ENCODE measurements at places on chromosomes 6 and 20.
A peak's percentile ranks its signal among the peaks of the same experiment; 100 is the strongest.

- no peak for DNase-seq
These were observed 27.5 kb upstream of the TAF8 start for GRCh38 chr6:42022755-42023384.

- peak; percentile 72 for DNase-seq
These were observed 69.0 kb downstream of the MOCS1 start for GRCh38 chr6:39865011-39865888.

DNA sequence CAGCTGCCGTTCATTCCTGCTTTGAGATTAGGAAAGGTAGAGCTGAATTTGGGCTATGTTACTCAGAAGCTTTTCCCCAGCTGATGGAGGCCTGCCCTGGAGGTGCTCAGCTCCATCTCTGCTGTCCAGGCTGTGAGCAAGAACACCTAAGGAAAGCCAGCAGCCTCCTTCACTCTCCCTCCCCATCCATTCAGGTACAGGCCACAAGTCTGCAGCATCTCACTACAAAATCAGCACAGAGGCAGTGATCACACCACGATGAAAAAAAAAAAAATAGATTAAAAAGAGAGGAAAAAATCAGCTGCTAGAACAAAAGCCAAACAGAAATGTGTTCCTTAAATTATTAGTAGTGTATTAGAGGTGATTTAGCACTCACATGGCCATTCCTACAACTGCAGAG, 515.0 kb downstream of the CDH26 start:
- DNase-seq: no peak

DNA sequence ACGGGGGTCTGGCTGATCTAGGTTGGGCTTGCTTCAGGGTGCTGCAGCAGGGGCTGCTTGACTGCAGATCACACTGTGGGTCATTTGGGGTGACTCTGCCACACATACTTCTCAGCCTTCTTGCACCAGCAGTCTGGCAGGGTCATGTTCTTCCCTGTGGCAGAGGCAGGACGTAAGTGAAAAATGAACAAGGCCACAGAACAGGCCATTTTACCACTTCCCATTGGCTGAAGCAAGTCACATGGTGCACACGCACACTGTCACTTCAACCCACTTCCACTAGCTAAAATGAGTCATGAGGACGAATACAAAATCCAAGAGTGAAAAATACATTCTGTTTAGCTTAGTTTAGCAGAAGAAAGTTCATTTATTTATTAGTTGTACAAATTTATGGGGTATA, 168.6 kb upstream of the GGTLC1 start:
- no peak for DNase-seq

- peak; percentile 66 for DNase-seq
These were observed 12.1 kb upstream of the OCSTAMP start for GRCh38 chr20:46562373-46563169.

DNA sequence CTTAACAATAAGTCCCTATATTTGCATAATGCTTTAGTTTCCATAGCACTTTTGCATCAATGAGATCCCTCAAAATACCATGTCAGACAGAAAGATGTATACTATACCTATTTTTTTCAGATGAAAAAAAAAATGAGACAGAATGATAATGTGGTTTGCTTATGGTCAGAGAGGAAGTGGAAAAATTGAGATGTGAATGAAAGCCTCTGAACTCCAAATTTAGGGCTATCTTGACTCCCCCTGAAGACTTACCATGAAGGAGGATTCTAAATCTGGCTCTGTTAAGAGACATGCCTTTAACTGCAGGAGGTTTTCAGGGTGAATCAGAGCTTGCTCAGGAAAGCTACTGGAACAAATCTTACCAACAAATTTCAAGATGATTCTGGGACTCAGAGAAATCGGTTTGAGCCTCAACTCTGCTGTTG, 176.2 kb downstream of the ISM1 start:
- DNase-seq: no peak

GRCh38 chr20:10167040-10167439, 51.6 kb upstream of the SNAP25 start:
- DNase-seq: no peak

DNA sequence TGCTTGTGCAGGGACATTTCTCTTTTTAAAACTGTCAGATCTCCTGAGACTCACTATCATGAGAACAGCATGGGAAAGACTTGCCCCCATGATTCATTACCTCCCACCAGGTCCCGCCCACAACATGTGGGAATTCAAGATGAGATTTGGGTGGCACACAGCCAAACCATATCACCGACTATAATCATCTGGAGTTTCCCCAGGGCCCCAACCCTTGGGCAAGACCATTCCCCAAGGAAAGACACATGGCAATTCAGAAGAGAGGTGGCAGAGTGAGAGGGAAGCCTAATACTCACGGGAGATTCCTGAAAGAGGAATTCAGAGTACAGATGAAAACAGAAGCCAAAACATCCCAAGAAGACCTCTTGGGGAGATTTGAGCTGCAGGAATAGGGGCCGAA, 291.0 kb upstream of the PLCB4 start:
- no peak for DNase-seq

- DNase-seq: no peak
These were observed 221.8 kb upstream of the SOX4 start for GRCh38 chr6:21371676-21372171.

- DNase-seq: peak; percentile 64
These were observed 42.2 kb downstream of the B4GALT5 start for GRCh38 chr20:49671433-49671832.

- no peak for DNase-seq
These were observed 119.7 kb downstream of the MAP3K4 start for GRCh38 chr6:161111261-161111660.

GRCh38 chr6:5677219-5678000, 329.3 kb downstream of the NRN1 start:
- no peak for DNase-seq

DNA sequence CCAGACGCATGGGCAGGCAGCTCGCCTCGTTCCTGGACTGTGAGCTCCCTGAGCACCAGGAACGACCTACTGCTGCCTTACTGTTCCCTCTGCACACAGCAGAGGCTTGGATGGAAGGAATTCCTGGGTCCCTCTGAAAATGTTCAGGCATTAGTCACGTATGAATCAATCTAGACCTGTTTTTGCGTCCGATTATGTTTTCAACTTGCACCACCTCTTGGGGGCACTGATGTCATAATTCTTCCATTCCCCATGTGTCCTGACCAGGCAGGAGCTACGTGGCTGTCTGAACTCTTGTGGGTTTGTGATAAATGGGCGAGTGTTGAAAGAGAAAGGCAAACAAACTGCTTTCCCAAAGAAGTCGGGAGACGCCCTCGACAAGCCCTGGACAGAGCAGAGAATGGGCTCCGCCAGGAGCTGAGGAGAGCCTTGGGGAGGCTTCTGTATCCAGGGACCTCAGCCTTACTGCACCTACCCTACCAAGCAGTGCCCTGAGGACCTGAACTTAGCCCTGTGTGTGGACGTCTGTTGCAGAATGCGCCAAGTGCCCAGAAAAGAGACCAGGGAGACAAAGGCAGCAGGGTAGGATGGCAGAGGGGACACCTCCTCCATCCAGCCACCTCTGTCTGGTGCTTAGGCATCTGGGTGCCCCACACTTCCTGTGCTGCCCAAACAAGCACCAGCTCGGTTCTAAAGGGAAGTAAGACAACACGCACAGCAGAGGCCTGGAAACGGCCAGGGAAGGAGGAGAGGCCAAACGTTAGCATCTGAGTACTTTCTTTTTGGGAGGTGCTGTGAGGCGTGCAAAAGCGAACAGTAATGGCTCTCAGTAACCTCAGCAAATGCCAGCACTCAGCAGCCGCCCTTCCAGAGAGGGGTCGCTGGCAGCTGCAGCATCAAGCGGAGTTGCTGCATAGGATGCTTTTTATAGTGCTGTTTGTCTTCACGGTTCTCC, 124.2 kb downstream of the LY86 start:
- DNase-seq: peak; percentile 77

- DNase-seq: no peak
These were observed 68.3 kb downstream of the CNBD2 start for GRCh38 chr20:36036688-36037087.

DNA sequence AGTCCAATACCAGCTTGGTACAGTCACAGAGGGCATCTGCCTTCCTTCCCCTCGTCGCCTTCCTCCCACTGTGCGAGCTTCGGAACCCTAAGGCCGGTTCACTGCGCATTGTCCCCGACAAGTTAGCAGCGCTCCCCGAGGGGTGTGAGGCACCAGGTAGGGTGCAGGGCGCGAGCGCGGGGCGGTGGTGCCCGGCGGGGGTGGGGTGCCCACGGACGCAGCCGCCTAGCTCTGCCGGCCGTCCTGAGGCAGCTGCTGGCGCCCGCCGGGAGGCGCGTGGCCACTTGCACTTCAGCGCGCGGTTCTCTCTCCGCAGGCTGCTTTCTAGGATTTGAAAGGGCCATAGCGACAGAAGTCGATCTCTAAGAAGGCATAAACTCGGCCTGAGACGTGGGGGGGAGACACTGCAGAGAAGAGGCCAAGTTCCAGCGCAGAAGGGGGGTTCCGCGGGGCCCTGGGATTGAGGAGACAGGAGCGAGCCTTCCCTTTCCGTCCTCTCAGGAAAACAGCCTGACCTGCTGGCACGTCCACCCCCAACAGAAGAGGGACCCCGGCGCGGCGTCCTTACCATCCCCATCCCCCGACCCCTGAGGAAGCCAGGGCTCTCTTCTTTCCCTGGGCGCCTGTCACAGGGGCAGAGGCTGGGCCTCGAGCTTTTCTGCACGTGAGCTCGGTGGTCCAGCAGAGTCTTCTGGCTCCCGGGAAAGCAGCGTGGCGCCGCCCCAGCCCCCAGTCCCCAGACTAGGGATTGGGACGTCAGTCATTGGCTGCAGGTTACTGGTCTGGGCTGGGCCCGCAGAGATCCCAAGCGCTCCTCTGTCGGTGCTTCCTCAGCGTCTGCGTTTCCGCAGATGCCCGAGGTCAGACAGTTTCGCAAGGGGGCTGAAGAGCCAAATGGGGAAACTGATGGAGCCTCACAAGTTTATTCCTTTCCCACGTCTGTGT, 15.6 kb upstream of the PRDM13 start:
- no peak for DNase-seq

DNA sequence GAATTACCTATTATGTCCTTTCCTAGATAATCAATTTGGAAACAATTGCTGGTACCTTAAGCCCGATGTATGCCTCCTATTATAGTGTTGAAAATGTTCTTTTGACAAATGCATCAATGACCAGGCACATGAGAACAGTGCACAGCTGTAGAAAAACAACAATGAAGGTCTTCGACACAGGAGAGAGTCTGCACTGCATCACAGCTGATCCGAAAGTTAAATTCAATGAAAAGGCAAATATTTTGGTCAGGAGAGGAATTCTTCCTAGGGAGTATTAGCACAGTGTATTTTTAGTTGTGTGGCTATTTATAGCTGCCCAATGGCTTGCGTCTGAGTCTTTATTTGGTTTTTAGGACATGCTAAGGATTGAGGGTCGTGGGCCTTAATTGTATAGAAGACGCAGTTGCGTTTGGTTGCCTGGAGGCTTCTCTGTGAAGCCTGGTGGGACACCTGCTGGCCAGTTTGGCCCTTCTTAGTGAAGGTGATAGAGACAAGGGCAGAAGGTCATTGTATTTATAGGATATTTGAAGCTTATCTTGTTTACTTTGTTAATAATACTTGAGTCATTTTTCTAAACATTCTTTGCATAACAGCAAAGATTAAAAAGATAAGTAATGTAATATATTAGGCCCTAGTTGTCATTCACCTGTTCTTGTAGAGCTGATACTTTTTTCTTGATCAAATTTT, 72.3 kb downstream of the CDYL start:
- peak; percentile 61 for DNase-seq

DNA sequence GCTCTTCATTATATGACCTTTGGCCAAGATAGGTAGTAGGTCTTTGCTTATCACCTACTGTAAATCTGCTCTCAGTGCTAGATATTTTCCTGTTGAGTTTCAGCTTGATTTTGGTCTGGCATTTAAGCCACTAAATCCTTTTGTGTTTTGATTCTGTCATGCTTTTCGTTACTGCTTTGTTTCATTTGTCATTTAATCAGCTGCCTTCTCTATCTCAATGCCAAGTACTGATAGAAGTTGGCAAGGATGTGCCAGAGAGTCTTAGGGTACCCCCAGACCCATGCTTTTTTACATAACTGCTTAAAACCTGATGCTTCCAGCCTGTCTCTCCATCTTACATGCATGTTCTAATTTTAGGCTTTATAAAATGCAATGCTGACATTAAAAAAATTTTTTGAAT, 300.1 kb upstream of the SASH1 start:
- no peak for DNase-seq

- DNase-seq: no peak
These were observed 492.1 kb downstream of the MAFB start for GRCh38 chr20:40196846-40197436.

GRCh38 chr6:56101141-56101553, 146.2 kb downstream of the COL21A1 start:
- DNase-seq: no peak

GRCh38 chr20:14446446-14446845, 109.0 kb upstream of the FLRT3 start:
- DNase-seq: no peak

DNA sequence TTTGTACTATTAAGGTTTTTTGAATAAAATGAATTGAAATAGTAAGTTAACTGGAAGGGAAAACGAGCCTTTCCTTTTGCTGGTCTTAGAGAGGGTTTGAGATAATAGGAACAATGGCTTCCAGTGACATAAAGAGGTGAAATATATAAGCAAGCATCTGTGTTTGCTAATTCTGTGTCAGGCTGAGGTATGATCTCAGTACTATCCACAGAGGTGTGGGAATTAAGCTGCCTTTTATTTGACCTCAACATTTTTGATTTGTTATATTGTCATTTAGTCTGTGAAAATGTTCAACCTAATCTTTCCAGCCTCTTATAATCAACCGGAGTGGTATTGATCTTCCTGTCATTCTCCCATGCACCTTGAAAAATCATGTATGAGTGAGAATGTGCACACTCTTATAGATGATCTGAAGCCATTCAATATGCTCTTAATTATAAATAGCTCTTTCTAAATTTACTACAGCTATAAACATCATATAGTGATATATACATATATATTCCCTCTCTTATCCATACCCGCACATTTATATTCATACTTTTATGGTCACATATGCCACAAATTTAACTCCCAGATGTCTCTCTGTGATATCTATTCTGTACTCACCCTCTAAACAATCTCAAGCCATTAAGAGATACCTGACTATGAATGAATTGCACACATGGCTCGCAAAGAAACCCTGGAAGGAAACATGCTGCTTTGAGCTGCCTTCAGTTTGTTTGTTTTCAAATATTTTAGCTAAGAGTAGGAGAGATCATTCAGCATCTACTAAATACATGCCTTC, 754.7 kb upstream of the NRSN1 start:
- no peak for DNase-seq

GRCh38 chr6:44662461-44663121, 275.1 kb downstream of the CDC5L start:
- DNase-seq: no peak

DNA sequence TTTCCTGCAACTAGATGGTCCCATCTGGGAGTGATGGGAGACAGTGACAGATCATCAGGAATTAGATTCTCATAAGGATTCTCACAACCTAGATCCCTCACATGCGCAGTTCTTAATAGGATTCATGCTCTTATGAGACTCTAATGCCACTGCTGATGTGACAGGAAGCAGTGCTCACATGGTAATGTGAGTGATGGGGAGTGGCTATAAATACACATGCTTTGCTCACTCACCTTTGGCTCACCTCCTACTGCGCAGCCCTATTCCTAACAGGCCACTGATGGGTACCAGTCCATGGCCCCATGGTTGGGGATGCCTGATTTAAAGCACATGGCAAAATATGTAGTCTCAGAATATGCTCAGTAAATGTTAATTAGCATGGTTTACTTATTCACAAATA, 80.6 kb upstream of the MBOAT1 start:
- no peak for DNase-seq

GRCh38 chr6:144007478-144008119, 460 bp downstream of the PLAGL1 start:
- DNase-seq: no peak

Measured in erythroblast (primary cell).